GM12865 (cell line): ENCODE measurements at places on chromosomes 11 and 22.

DNA sequence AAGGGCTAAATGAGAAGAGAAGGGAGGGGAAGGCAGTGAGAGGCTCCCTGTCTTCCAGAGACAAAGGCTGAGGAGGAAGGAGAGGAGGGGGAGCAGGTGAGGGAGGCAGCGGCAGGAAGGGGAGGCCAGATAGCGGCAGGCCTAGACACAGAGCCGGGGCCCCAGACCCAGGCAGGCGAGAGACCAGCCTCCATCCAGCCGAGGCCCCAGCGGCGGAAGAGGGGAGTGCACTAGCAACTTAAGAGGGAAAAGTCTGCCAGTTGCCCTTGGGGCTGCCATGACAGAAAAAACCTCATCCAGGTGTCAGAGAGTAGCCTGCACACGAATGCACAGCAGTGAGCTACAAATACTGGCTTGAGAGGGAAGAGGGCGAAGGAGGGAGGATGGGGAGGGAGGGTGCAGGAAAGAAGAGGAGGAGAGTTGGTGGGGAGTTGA lies 46.7 kb downstream of the IGLL1 start:
- DNase-seq = no peak

GRCh38 chr11:23569134-23569533 lies 708.9 kb upstream of the CCDC179 start:
- no peak for DNase-seq

DNA sequence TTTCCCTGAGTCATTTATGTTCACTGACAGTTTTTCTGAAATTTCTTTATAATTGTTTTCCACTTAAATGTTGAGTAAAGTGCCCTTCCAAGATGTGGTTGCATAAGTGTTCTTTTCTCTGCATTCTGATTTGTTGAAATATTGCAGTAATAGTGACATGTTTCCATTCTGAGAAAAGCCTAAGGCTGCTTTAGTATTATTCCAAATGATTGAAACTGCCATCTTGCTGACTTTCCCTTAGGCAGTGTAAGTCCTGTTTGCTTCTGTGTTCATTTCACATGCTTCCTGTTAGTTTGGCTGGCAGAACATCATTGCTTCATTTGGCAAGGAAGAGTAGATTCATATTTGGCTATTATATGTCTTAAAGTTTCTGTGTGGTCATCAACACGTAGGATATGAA lies 146.5 kb downstream of the ELP4 start:
- no peak for DNase-seq

- no peak for DNase-seq
Measured at GRCh38 chr11:65739022-65739421, 18.4 kb upstream of the RNASEH2C start.

DNA sequence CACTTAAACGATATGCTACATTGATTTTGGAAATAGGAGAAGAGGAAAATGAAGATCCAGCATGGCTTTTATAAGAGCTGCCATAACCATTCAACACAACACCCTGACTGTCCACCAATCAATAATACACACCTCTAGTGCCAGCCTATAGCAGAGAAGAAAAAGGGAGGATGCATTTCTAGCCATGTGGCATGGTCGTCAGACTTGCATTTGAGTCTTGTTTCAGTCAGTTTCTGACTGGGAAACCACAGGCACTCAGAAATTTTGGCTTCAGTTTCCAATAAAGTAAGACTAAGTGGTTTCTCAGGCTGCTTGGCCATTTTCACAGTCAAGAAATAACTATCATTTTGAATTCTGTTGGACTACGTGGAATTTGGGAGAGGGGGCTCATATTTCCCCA lies 523.5 kb upstream of the LRRC4C start:
- DNase-seq = peak; percentile 1
